ENCODE measurements at places on chromosomes 7 and 10. TPM values are rescaled to one million over a fixed set of nuclear protein-coding genes. Genes with fewer than 3 reads are reported as not detected.
A peak's percentile ranks its signal among the peaks of the same experiment; 100 is the strongest.

ACADSB gene
- total RNA-seq = 10.0 TPM

MDH2 gene
- total RNA-seq = 202 TPM

- peaks cover 18% of the 10 kb centered on the region for H3K27me3 ChIP-seq
- H3K4me3 ChIP-seq = peak within 1 kb of the TSS; percentile 94
- no peaks in the 10 kb centered on the region for H3K36me3 ChIP-seq
- H3K27ac ChIP-seq = peak within 1 kb of the TSS; percentile 83
- DNase-seq = peak; percentile 87
Measured at GRCh38 chr7:19117091-19117869, at the start of gene TWIST1. Gene TWIST1, minus strand, starts transcription at chr7:19117636. Its CDS starts 315 bp downstream, at chr7:19117321.

GRCh38 chr10:80161321-80162083, 29.0 kb downstream of the PLAC9 start:
- H3K36me3 ChIP-seq = peaks cover 35% of the 10 kb centered on the region
- no peak overlapping the region for H3K27ac ChIP-seq
- no peak overlapping the region for H3K4me3 ChIP-seq
- peaks cover 54% of the 10 kb centered on the region for H3K4me1 ChIP-seq
- DNase-seq = no peak

GRCh38 chr7:143965280-143965679, 10.6 kb downstream of the OR2F1 start:
- no peak overlapping the region for H3K4me3 ChIP-seq
- DNase-seq = no peak
- no peaks in the 10 kb centered on the region for H3K36me3 ChIP-seq
- no peaks in the 10 kb centered on the region for H3K27me3 ChIP-seq
- no peak overlapping the region for H3K27ac ChIP-seq

DNA sequence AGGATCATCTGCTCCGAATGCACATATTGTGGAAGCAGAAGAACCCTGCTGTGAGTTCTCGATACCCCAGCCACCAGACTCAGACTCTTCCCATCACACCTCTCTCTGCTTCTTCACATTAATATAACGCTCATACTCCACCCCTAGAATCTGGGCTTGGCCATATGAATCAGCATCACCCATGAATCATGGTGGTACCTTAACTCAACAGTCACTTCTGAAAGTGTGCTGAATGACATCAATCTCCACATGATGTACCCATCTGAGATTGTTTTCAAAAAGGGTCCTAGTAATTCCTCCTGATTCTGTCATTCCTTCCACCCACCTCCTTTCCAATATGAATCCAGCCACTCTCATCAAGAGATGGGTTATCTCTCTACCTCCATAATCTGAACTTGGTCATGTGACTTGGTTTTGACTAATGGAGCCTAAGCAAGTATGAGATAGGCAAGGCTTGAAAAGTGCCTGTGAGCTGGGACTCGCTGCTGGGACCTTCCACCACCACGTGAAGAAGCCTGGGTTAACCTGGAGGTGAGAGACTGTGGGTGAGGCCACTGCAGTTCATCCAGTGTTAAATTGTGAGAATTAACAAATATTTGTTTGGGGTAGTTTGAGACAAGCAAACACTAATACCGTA, 15.4 kb downstream of the YWHAG start:
- no peak for DNase-seq
- no peak overlapping the region for H3K4me3 ChIP-seq
- peaks cover 33% of the 10 kb centered on the region for H3K4me1 ChIP-seq
- peak overlapping the region; percentile 34 for H3K27ac ChIP-seq
- H3K27me3 ChIP-seq = no peaks in the 10 kb centered on the region
- H3K36me3 ChIP-seq = peaks cover 54% of the 10 kb centered on the region

DNA sequence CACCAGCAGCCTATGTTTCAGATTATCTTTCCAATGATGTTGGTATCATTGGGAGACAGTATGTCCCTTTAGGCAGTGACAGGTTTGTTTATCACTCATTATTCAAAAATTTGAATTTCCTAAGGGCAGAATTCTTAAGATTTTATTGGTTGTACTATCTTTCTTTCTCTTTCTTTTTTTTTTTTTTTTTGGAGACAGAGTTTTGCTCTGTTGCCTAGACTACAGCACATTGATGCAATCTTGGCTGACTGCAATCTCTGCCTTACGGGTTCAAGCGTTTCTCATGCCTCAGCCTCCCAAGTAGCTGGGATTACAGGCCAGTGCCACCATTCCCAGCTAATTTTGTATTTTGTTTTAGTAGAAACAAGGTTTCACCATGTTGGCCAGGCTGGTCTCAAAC, 111.2 kb downstream of the PON1 start:
- DNase-seq = no peak
- H3K36me3 ChIP-seq = no peaks in the 10 kb centered on the region
- no peak overlapping the region for H3K4me3 ChIP-seq
- H3K27ac ChIP-seq = no peak overlapping the region
- H3K27me3 ChIP-seq = no peaks in the 10 kb centered on the region

DNA sequence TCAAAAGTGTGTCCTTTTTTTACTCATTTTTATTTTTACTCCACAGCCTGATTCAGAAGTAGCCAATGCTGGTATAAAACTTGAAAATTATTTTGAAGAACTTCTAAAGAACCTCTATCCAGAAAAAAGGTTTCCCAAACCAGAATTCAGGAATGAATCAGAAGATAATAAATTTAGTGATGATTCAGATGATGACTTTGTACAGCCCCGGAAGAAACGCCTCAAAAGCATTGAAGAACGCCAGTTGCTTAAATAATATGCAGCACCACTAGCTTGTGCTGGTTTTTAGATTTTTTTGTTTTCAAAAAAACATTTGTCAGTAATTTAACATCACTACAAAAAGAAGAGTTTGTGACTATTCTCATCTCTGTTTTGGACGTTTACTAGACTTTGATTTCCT, 116.5 kb downstream of the SVOPL start:
- H3K36me3 ChIP-seq = peaks cover 24% of the 10 kb centered on the region
- H3K4me3 ChIP-seq = no peak overlapping the region
- no peaks in the 10 kb centered on the region for H3K4me1 ChIP-seq
- no peak overlapping the region for H3K27ac ChIP-seq
- no peak for DNase-seq

GRCh38 chr10:46526682-46527038, 29.8 kb downstream of the GPRIN2 start:
- H3K4me3 ChIP-seq = no peak overlapping the region
- H3K4me1 ChIP-seq = peaks cover 27% of the 10 kb centered on the region
- no peak overlapping the region for H3K27ac ChIP-seq
- H3K27me3 ChIP-seq = no peaks in the 10 kb centered on the region
- DNase-seq = no peak

DNA sequence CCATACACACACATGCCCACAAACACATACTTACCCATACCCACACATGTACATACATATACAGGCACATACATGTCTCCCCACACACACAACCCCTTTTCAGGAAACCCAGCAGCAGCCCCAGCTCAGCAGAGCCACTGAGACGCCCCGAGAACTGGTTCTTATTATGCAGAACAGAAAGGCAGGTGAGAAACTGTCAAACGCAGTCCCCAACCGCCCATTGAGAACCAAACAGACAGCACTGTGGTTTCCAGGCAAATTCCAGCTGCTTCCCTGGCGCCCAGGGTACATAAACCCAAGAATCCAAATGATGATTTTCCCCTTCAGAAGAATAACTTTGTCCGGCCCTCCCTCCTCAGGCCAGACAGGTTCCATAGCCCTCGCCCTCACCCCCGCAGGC, 366.6 kb upstream of the ZMIZ1 start:
- H3K27ac ChIP-seq = no peak overlapping the region
- DNase-seq = no peak
- no peaks in the 10 kb centered on the region for H3K27me3 ChIP-seq
- no peak overlapping the region for H3K4me3 ChIP-seq

- DNase-seq = no peak
- H3K27me3 ChIP-seq = no peaks in the 10 kb centered on the region
- H3K27ac ChIP-seq = no peak overlapping the region
- peaks cover 27% of the 10 kb centered on the region for H3K36me3 ChIP-seq
- peaks cover 5% of the 10 kb centered on the region for H3K4me1 ChIP-seq
Measured at GRCh38 chr10:28558186-28558585, 25.3 kb downstream of the WAC start.

- no peaks in the 10 kb centered on the region for H3K4me1 ChIP-seq
- H3K36me3 ChIP-seq = no peaks in the 10 kb centered on the region
- H3K4me3 ChIP-seq = no peak overlapping the region
- no peak overlapping the region for H3K27ac ChIP-seq
- peaks cover 25% of the 10 kb centered on the region for H3K27me3 ChIP-seq
Measured at GRCh38 chr7:29843093-29843492, 36.8 kb downstream of the WIPF3 start.
